ENCODE measurements at places on chromosomes 3 and 15.

- no peak for DNase-seq
Observed at GRCh38 chr3:56238299-56238698, 230.0 kb downstream of the ERC2 start.

GRCh38 chr15:58396181-58396580 is 35.6 kb upstream of the LIPC start:
- DNase-seq, result no peak

GRCh38 chr3:112304611-112305010 is 10.6 kb upstream of the SLC9C1 start:
- DNase-seq, result no peak

- DNase-seq, result no peak
Observed at GRCh38 chr3:140035871-140036270, 100.9 kb downstream of the CLSTN2 start.

DNA sequence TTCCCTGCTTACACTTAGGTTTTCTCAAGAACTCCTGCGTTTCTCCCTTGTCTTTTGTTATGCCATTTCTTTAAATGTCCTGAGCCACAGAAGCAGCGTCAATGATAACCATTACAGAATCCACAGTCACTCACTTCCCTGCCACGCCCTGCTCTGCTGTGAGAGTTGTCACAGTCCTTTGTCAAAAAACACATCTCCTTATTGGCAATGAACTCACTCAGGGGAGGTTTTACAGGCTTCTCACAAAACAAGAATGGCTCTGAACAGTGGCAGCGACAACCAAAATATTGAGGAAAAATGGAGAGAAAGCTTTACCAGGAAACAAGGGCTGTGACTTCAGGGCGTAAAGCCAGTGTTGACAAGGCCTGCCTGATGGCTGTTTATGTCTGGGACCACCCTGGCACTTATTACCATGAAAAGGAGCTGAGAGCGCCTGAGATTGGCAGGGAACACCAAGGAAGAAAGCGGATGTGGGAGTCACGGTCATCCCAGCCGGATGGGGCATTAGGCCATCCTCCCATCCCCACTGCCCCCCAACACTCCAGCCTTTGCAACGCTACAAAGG is 111.5 kb downstream of the ADAMTS9 start:
- no peak for DNase-seq

DNA sequence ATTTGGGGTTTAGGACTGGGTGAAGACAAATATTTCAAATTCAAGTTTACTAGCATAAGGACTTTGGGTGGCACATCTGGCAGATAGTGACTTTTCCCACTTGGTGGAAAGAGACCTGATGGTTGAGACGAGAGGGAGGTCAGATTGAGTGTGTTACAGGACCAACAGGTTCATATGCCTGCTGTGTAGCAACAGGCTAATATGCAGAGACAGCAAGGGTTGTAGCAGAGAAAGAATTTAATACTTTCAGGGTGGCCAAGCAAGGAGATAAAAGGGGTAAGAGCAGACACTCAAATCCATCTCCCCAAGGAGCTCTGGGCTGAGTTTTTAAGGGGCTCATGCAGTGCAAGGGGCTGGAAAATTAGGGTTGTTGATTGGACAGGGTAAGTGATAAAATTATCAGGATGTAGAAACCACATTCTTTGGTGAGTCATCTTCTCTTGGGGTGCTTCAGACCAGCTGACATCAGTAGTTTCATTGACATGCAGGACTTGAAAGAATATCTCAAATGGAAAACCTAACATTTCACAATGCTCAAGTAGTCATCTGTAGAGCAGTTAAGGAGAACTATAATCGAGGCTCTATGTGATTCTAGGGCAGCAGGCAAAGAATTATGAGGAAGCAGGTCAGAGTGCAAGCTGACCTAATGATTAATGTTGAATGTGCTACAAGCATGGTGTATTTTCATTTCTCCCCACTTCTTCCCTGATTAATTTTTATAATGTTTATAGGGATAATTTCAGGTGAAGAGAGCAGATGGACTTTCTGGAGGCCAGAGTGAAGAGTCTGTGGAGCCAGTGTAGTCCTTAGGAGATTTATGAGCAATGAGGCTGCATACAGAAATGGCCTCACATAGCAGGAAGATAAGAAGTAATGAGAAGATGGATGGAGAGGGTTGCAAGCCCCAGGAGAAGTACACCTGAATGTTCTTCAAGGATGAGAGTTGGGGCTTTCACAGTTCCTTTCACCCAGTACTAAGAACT is 13.7 kb downstream of the FOXB1 start:
- DNase-seq, result no peak

DNA sequence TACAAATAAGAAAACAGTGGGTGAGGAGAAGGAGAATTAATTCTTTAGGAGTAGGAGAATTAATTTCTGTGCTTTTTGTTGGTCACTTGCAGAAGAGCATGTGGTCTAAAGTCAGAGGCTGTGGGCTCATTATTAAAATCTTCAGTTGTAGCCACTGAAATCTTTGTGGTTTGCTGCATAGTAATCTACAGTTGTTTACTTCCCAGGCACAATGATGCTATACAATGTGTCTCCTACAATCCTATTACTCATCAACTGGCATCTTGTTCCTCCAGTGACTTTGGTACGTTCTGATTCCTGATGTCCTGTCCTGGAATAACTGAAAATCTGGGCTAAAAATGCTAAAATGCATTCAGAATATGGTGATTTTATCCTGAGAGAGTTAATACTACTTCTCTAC is 21.0 kb downstream of the IFT122 start:
- DNase-seq, result no peak

DNA sequence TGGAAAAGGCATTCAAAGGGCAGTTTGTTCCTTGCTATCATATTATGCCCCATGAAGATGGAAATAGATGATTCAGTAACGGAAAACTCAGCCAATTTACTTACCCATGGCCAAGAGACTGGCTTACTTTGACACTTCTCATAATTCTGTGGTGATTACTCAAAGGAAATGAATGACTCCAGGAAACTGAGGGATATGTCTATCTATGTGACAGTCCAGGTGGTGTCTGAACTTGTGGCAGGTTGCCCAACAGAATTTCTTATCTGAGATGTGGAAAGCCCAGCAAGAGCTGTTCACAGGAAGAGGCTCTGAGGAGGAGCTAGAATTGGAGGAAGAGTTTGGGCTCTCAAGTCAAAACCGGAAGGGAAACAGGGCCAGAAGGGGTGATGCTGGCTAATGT is 91.2 kb downstream of the KCNAB1 start:
- no peak for DNase-seq

GRCh38 chr15:101394654-101395053 is 94.9 kb downstream of the PCSK6 start:
- no peak for DNase-seq

- no peak for DNase-seq
Observed at GRCh38 chr15:43953402-43953801, 126.6 kb downstream of the WDR76 start.

GRCh38 chr15:73985101-73985873 is 6.8 kb downstream of the STOML1 start:
- no peak for DNase-seq

DNA sequence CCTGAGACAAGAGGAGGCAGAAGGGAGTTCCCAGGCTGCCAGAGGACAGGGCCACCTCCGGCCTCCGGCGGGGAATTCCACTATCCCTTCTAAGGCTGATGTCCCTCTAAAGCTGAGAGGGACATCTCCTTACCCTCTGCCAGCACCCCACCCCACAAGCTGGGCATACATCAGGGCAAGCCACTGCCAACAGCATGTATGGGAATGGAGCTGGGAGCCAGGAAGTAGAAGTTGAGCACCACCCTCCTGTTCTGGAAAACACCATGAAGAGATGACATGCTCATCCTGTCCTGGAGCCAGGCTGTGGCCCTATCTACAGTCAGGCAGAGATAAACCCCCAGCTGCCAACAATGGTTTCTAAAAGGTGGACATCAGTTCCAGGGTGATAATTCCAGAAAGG is 7.1 kb downstream of the PLCD1 start:
- DNase-seq, result no peak

DNA sequence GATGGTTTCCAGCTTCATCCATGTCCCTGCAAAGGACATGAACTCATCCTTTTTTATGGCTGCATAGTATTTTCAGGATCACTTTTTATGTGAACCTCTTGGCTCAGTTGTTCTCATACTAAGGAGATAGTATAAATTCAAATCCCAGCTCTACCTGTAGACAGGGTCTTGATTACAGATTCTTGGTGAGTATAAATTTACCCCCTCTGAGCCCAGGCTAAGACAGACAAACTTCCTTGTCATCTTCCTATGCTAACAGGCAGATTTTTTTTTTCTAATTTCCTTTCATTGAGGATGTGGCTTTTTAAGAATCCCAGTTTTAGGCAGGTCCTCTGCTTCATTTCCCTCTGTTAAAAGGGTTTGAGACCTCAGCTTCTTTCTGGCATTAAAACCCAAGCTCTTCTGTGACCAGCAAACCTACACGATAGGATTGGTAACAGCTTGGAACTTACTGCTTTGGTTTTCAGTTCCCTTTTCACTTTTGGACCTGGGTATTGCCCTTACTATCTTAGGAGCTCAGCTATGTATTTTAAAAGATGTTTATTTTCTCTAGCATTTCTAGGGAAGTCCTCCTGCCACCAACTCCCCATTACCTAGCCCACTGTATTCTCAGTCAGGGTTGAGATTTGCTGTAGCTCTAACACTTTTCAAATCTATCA is 72.5 kb downstream of the VPS8 start:
- DNase-seq, result peak; percentile 45

DNA sequence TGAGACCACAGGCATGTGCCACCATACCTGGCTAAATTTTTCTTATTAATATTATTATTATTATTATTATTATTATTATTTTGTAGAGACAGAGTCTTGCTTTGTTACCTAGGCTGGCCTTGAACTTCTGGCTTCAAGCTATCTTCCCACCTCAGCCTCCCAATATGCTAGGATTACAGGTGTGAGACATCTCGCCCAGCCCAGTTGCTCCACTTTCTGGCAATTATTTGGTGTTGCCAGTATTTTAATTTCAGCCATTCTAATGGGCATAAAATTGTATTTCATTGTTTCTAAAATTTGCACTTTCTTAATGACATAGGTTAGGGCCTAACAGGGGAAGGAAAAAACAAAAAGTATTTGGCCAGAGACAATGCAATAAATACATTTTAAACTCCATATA is 1217.6 kb upstream of the ALCAM start:
- DNase-seq, result no peak

- DNase-seq, result no peak
Observed at GRCh38 chr3:31804251-31805051, 176.6 kb downstream of the OSBPL10 start.

- DNase-seq, result no peak
Observed at GRCh38 chr3:71163198-71163918, 420.2 kb downstream of the FOXP1 start.

GRCh38 chr15:57878573-57878972 is 172.1 kb downstream of the POLR2M start:
- DNase-seq, result no peak

DNA sequence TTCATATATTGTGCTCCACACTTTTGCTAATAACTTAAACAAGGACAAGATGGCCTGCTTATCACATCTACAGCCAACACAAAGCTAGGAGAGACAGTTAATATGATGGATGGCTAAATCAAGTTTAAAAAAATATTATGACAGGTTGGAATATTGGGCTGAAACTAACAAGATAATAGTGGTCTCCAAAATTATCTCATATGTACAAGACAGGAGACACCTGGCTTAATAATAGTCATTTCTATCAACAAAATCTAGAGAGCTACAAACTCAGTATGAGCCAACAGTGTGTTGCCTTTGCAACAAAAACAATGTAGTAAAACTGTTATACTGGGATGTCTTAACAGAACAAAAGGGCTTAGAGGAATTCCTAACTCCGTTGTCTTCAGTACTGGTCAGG is 317.1 kb upstream of the COL8A1 start:
- no peak for DNase-seq

DNA sequence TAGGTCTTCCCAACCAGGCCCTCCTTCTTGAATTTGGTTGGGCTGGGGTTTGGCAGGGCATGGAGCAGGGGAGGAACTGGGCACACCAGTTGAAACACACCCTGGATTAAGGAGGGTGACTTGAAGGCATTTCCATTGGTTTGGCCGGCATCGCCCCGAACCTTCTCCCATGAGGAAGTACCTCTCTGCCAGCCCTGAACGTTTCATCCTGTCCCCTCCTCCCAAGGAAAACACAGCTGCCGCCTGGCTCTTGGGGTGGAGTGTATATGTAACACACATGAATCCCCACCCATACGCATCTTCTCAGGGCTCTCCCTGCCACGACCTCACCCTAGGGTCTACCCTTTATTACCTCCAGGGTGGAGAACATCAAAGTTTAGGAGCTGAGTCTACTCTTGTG is 14.6 kb downstream of the UBAP1L start:
- no peak for DNase-seq

DNA sequence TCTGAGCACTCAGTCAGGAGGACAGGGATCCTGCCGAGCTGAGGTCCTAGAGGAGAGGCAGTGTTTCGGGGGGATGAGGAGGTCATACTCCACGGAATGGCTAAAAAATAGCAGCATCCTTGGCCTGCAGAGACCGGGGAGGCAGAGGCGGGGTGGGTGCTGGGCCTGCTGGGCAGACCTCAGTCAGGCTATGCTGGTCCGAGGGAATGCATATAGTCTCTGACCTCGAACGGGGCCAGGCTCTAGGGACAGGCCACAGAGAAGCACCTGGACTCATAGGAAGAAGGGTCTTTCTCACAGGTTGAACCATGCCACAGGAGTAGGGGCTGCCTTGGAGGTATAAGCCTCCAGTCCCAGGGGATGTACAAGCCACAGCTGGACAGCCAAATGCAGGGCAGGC is 14.0 kb upstream of the SKIC8 start:
- peak; percentile 11 for DNase-seq

DNA sequence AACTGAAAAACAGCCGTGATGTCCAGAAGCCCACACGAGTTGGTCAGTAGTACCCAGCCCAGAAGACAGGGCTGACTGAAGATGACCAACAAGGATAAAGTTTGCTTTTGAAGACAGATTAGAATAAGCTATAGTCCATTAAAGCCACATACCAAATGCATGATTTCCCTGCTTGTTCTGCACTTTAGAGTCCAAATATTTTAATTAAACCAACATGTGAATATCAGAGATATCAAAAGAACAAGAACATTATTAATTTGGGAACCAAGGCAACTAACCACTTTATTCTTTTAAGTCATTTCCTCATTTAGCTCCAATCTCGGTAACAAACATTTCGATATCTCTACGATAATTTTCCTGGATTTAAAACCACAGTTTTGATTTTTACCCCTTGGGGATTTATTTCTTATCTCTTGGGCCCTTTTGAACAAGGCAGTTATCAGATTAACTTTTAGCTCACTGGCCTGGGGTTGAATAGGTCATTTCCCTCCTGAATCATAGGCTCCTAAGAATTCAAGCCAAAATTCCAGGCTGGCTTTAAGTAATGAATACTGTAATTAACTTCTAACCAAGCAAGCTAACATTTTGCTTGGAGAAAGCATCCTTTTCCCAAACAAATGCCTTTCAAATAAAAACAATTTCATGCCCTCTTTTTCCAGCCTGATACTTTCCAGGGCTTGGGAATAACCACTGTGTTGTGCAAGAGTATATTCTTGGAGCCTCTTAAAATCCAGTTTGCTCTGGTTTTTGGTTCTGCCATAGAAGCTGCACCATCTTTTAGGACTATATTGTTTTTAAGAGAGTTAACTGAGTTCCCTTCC is 102.9 kb upstream of the NR2E3 start:
- DNase-seq, result no peak

- DNase-seq, result no peak
Observed at GRCh38 chr3:175619369-175619768, 760.2 kb downstream of the NAALADL2 start.

- DNase-seq, result no peak
Observed at GRCh38 chr3:46759239-46760167, 41.8 kb upstream of the PRSS50 start.
